ENCODE measurements at places on chromosomes 5 and 9. TPM values are rescaled to one million over a fixed set of nuclear protein-coding genes. Genes with fewer than 3 reads are reported as not detected.

DNA sequence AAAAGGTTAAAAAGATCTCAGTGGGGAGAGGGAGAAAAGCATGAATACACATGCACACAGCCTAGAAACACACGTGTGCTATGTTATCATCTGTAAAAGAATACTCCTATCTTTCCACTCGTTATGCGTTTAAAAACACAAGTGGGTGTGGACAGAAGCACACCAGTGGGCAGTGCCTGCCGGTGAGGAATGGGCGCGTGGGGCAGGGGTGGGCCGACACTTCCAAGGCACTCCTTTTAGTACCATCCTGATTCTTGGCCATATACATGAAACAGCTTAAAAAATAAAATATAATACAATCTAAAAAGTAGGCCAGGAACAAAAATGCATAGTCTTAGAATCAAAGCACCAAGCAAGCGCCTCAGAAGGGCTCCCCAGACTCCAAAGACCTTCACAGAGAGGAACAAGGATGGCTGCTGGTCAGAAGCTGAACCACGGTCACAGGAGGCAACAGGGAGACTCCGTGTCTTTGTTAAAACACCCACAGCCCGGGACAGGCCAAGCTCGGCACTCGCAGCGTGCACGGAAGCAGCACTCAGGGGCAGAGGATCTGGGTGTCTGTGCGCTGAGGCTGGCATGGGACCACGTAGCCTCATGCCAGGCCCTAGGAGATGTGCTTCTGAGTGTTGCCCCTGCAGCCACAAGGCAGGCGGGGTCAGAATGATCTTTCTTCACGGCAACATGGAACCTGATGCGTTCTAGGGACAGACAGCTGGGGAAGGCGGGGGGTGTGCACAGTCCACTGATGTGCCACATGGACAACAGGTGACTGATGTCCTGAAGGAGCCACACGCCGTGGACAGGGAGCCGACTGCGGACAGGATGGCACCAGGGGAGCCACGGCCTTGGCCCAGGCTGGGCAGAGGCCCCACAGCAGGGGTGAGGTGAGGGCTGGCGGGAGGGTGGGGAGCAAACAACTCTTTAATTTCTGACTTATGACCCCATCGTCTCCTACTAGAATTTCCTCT lies 15.9 kb downstream of the BRD9 start:
- no peak for DNase-seq

DNA sequence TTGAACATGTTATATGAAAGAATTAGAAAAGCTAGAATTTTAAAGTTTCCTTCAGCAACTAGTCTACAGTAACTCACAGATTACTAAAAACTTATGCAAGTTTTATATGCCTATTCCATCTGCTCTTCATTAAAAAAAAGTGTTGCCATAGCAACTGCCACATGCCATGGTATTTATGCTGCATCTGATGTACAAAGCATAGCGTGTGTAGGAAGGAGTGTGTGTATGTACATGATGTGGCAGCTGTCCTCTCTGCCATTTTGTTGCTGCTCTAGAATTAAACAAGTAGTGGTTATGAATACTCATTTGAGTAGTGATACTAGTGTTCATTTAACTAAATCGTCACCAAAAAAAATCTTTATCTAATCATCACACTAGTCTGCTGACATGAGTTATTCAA lies 593.5 kb downstream of the CETN3 start:
- no peak for DNase-seq

DNA sequence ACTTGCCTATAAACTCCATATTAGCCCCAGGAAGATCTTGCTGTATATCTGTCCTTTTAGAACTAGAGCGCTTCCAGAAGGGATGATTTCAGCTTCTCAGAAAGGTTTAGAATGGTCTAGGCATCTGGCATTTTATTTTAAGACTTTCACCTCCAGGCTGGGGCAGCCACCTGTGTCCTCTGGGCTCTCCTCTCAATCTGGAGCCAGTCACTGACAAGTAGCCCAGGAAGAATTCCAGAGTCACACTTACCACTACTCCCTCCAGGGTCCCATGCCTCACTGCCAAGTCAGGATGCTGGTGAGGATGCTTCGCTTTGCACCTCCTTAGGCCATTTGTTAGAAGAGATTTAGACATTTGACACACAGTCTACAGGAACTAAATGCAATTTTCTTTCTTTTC lies 20.8 kb downstream of the B4GALT1 start:
- DNase-seq = no peak

DNA sequence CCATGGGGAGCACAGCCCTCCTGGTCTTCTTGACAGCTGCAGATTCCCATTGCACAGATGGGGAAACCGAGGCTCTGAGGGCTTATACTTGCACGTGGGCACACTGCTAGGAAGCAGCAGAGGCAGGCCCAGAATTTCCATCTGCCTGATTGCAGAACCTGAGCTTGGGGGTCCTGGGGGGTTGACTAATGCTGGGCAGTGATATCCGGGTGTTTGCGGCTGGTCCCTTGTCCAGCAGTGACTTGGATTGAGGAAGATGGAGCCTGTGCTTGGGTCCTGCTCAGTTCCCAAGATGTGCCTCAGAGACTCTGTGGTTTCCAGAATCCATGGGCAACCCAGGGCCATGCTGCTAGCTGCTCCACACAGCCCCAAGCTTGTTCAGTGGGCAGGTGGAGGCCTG lies 91.2 kb downstream of the PHF2 start:
- DNase-seq = no peak

NXNL2 gene
- not detected for total RNA-seq

- no peak for DNase-seq
These were observed 67.2 kb upstream of the STC2 start for GRCh38 chr5:173395257-173395932.

GRCh38 chr5:122863240-122863639 lies 17.8 kb downstream of the SNX24 start:
- no peak for DNase-seq

- DNase-seq = no peak
These were observed 45.0 kb upstream of the VLDLR start for GRCh38 chr9:2576631-2577030.

DNA sequence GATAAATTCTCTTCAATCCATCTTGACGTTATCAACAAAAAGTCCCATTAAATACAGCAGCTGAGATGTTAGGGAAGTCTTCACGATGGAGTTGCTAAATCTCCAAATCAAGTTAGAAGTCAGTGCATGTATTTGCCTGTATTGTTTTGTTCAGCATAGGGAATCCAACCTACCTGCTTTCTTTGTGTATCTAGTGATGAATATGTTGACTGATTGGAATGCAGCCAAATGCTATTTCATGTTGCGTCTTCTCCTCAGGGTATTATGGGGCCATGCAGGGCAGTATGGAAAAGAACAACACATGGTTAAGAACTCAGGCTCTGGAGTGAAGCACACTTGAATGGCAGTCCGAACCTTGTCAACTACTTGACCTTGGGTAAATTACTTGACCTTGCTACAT lies 529.5 kb upstream of the ZNF462 start:
- no peak for DNase-seq

POLR1E gene
- 16.9 TPM for total RNA-seq

ADRB2 gene
- 0.36 TPM for total RNA-seq

DNA sequence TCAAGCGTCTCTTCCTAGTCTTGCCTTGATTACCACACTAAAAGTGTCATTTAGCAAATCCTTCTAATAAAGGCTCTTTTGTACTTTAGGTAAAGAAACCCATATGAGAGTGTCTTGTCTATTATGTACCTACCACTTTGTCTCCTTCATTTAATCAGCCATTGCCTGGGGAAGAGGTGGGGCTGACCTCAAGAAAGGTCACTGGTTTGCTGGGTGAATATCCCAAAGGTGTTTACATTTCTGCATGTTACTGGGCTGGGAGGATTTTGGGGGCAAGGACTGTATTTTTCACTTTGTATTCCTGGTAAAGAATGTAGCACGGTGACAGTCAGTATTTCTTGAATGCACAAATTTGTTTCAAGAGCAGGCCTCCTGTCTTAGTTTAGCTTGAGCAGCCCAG lies 11.9 kb upstream of the RPS23 start:
- DNase-seq = no peak

RUFY1 gene
- 30.5 TPM for total RNA-seq

DNA sequence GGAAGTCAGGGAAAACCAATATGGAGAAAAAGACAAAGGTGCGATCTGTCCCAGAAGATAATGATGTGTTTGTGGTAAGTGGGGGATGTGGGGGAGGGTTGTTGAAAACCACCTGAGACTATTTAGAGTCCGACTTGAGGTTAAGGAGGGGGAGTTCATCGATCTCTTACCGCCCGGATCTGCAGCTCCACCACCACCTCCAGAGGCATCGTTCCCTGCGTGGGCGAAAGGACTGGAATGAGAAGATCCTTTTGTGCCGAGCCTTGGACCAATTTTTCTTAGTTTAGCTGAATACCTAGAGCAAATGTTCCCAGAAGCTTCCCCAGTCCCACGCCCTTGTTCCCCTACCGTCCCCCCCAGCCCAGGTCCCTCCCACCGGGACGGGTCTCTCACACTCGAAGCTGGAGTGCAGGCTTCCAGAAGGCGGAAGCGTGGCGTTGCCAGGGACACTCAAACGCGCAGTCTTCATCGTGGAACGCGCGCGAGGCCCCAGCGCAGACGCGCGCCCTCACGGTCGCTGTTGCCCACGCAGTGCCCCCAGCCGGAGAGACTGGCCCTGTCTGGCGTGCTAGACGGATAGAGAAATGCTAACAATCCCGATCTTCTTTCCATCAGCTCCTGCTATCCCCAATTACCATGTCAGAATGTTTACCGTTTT lies at the start of gene SPATA6L:
TSS of gene SPATA6L (minus strand) at position 439 of the 658 bp plus-strand sequence. CDS start at position 209, 230 bp downstream.
- DNase-seq = peak; percentile 63

- DNase-seq = no peak
These were observed 177.2 kb downstream of the TMEM38B start for GRCh38 chr9:105871540-105871939.

DNA sequence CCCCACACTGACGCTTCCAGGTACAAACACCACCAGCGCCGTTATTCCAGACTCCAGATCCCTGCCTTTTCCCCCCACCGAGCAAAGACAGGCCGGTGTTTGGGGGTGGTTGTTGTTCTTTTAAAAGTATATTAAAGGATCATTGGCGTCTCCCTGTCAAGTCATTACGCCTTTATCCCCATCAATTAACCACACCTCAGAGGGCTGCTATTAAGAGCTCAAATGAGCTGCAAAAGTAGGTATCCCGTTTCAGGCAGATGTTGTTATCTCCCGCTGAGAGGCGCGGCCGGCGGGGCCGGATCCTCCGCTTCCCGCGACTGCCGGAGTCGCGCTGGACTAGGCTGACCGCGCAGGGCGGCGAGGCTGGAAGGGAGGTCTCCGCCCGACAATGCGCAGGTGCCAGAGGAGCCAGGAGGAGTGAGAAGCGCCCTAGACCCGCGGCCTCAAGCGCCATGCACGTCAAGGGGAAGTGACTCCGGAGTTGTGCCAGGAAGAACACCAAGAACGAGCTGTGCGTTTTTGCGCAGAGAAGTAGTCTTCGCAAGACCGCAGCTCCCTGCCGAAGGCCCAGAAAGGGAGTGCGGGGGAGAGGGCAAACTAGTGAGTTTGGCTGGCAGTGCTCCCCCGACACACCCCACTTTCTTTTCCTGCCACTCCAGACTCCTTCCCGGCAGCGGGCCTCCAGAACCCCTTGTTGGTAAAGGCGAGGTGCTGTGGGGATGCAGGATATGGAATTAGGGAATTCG lies 8.2 kb downstream of the NR2F1-AS1 start:
- DNase-seq = peak; percentile 56

- DNase-seq = no peak
These were observed 8.4 kb downstream of the RACK1 start for GRCh38 chr5:181235323-181235688.

MGAT4B gene
- total RNA-seq = 163 TPM

SLC6A18 gene
- not detected for total RNA-seq

- peak; percentile 77 for DNase-seq
These were observed 63.2 kb downstream of the ACER2 start for GRCh38 chr9:19471737-19472648.

SLC25A2 gene
- total RNA-seq = 0.62 TPM

GRCh38 chr5:96838201-96839070 lies 30.7 kb upstream of the ERAP1 start:
- no peak for DNase-seq

DNA sequence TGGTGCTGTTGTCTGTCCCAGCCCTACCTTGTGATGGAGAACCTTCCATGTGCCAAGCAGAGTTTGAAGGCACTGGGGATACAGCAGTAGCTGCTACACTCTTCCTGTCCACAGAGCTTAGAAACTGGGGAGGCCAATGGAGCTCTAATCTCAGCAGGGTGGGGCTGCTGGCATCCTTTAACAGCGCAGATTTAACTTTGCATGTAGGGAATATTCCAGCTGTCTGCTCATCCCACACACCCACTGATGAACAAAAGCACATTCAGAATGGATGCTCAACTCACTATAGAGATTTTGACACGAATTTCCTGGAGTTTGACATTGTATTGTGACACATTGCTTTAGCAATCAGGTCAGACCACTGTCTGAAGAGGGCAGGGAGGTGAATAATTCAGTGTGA lies 49.0 kb downstream of the TMEM215 start:
- DNase-seq = no peak

DNA sequence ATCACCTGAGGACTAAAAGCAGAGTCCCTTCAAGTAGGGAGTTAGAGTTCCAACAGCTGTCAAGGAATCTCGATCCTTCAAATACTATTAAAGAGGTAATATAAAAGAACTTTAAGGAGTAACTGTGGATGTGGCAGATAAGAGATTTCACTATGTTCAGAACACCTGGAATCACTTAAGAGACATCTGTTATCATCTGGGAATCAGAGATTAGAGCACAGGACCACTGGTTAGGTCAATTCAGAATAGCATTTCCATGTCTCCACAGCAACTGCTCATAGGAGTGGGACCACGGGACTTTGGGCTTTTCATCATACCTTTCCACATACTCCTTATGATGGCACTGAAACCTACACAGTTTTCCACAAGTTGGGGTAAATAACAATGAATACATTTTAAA lies 216.6 kb downstream of the DENND1A start:
- DNase-seq = no peak

TYRP1 gene
- 0.23 TPM for total RNA-seq

DBH gene
- 0.08 TPM for total RNA-seq

GRCh38 chr5:22965960-22966359 lies 112.8 kb upstream of the CDH12 start:
- no peak for DNase-seq

DNA sequence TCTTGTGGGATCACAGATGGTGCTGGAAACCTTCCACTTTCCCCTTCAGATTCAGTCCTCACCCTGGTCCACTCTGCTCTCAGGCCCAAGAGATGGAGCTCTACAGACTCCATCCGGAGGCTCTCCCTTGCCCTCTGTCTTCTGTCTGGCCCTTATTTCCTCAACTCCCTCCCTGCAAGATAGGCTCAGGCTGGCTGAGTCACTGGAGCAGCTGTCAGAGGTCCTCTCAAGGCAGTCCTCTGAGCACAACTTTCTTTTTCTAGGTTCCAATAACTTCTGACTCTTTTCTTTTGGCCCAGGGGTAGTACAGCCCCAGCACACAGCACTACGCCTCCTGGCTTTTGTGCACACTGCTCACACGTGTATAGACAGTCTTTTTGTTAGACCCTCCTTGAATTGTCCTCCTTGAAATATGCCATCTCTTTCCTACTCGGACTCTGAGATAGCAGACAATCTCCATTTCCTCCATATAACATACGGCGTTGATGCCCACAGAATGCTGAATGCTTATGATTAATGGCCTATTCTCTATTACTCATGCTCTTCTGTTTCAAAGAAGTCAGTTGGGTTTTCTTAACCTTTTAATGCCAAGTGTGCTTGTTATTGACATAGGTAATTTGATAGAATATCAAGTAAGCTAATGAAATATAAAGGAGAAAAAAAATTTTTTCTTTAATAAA lies 193.1 kb downstream of the SLC12A2 start:
- DNase-seq = no peak

PAEP gene
- total RNA-seq = not detected

- DNase-seq = no peak
These were observed 21.3 kb upstream of the NCS1 start for GRCh38 chr9:130150779-130151382.
